ENCODE measurements at places on chromosomes 3 and 15. TPM values are rescaled to one million over a fixed set of nuclear protein-coding genes. Genes with fewer than 3 reads are reported as not detected.
A peak's percentile ranks its signal among the peaks of the same experiment; 100 is the strongest.

Gene CLDN16
- total RNA-seq = not detected

- no peak for DNase-seq
These were observed 30.6 kb downstream of the FLNB start for GRCh38 chr3:58038675-58039292.

Gene SNX22
- 4.6 TPM for total RNA-seq

Gene SEMA5B
- 61.1 TPM for total RNA-seq

Gene TIGIT
- not detected for total RNA-seq

Gene GASK1A
- total RNA-seq = not detected

Gene CCDC9B
- 0.49 TPM for total RNA-seq

DNA sequence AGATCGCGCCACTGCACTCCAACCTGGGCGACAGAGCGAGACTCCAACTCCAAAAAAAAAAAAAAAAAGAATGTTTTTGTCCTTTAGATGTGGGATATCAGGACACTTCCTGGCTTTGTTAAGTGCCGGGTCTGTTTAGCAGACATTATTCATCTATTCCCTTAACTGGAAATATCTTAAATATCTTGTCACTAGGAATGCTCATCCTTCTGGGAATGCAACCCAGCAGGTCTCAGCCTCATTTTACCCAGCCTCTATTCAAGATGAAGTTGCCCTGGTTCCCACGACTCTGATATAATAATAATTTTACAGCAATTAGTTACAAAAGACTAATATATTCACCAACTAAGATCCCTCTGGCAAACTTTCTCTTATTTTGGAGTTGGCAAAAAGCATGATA is 260.9 kb upstream of the SLITRK3 start:
- no peak for DNase-seq

Gene DET1
- 8.8 TPM for total RNA-seq

GRCh38 chr3:52458031-52458760 is 2.8 kb downstream of the NISCH start:
- DNase-seq = no peak

DNA sequence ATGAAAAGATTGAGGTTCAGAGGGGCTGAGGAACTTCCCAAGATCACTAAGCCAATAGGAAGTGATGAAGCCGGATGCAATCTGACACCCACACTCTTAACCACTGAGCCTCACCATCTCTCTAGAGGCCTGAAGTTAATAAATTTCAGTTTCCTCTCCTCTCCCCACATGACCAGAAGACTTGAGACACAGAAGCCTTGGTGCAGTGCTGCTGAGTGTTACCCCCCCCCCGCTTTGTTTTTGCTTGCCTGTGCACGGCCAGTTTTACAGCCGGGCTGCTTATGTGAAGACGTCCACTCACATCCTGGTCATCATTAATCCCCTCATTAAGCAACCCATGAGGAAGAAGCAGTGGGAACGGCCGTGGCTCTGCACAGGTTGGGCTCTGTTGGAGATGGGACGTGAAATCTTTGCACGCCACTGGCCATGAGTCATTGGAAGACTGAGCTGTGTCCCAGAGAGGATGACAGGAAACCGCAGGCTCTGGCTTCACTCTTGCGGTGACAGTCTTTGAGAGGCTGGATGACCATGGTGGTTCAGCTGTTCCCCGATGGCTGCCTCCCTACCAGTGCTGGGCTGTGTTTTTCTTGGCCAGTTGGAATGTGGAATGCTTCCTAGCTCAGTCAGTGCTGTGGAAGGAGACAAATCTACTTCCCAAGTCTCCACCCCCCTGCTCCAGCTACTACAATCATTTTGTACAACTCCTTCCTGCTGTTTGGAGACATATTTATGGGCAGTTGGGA is 232.6 kb upstream of the LRTM1 start:
- DNase-seq = no peak

Gene ARMC8
- 54.4 TPM for total RNA-seq

DNA sequence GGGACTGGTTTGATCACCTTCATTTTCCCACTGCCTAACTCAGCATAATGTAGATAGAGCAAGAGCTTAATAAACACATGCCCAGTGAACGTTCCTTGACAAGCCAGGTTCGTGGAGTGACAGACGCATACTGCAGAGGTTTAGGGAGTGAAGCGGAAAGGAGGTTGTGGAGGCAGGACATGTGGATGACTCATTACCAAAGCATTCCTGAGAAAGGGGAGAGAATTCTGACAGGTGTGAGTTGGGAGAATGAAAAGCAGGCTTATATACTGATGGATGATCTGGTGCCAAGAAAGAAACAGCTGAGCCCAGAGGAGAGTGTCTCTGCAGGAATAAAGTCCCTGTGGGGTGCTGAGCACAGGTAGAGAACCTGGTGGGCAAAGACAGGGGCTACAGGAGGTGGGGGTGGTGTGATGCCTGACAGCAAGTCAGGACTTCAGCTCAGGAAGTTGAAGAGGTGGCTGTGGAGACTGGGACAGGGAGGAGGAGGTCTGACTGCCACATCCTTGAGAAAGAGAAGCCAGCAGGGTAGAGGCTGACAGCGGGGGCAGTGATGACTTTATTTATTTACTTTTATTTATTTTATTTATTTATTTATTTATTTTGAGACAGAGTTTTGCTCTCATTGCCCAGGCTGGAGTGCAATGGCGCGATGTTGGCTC is 2.4 kb upstream of the RPL29 start:
- no peak for DNase-seq

GRCh38 chr15:75532413-75533250 is 46.5 kb downstream of the PTPN9 start:
- DNase-seq = peak; percentile 38

Gene CEP63
- total RNA-seq = 37.8 TPM

- no peak for DNase-seq
These were observed 804 bp upstream of the BRPF1 start for GRCh38 chr3:9730657-9731205.

Gene FES
- 3.3 TPM for total RNA-seq

GRCh38 chr15:60091157-60091556 is 87.0 kb downstream of the FOXB1 start:
- DNase-seq = no peak

- no peak for DNase-seq
These were observed 6.1 kb upstream of the PCSK6 start for GRCh38 chr15:101495334-101496197.

GRCh38 chr3:43522727-43523362 is 99.0 kb downstream of the ANO10 start:
- DNase-seq = no peak

Gene THBS1
- total RNA-seq = 0.83 TPM

DNA sequence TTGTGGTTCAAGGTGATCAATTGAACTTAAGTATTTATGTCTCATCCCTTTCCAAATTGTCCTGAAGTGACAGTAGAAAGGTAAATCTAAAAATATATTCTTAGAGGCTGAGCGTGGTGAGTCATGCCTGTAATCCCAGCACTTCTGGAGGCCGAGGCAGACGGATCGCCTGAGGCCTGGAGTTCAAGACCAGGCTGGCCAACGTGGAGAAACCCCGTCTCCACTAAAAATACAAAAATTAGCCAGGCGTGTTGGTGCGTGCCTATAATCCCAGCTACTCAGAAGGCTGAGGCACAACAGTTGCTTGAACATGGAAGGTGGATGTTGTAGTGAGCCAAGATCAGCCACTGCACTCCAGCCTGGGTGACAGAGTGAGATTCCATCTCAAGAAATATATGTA is 226.6 kb downstream of the DPH6 start:
- DNase-seq = no peak

Gene ROPN1
- total RNA-seq = not detected

GRCh38 chr15:33032053-33032452 is 162.5 kb downstream of the FMN1 start:
- DNase-seq = no peak

Gene GP9
- total RNA-seq = not detected

GRCh38 chr3:61793521-61793920 is 232.2 kb downstream of the PTPRG start:
- DNase-seq = no peak

DNA sequence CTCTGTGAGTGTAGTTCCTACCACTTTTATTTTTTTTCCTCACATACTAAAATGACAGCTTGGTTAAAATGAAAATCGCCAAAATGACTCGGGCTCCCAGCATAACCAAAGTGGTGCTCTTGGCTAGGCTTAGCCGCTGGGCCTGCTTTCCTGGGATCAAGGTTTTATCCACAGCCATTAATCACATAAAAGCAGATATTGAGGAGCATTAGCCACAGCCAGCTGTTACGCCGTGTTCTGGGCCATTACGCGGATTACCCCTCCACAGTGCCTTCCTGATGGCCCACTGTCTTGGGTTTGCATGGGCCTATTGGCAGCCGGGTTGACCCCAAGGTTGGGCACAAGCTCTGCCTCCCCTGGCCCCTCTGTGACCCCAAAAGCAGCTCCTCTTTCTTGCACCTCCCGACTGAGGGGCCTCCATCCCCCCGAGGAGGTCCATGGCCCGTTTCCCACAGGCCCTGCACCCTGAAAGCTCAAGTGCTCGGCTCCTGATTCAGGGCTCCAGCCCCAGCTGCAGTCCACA is 30.4 kb upstream of the TRPM1 start:
- DNase-seq = no peak

- no peak for DNase-seq
These were observed 50.1 kb upstream of the ABHD2 start for GRCh38 chr15:89038146-89038545.

- DNase-seq = no peak
These were observed 5.2 kb downstream of the WDR5B start for GRCh38 chr3:122410639-122411038.

Gene ITGA11
- 0.22 TPM for total RNA-seq

- DNase-seq = no peak
These were observed 42.9 kb upstream of the ARPP21 start for GRCh38 chr3:35596335-35596995.

DNA sequence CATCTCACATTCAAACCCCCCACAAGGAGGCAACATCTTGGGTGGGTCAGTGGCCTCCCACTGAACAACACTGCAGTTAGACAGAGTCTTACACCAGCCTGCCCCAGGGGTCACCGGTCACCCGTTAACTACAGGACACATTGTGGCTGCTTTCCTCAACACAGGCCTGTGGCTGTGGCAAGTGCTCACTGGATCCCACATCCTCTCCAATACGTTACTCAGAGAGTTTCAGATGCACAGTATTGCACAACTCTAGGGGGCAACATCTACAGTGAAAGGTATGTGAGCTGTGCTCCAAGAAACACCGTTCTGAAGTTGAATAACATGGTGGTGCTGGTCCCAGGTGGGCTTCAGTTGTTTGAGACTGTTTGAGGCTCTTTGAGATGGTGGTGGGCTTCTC is 41.0 kb downstream of the CTDSPL start:
- DNase-seq = no peak

DNA sequence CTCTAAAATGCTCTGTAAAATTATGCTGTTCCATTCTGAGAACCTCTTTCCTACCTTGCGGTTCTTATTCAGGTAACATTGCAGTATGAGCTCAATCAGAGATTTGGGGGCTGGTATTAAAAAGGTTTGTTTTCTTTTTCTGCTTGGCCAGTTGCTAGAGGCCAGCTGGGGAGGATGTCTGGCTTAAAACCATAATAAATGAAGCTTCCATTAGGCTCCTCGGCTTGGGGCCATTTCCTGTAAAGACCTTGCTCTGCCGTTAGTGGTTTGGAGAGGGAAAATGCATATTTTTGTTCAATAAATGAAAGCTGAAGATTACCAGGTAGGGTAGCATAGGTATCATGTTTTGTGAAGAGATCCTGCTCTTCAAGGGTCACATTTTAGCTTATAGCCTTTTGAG is 55.2 kb downstream of the MCTP2 start:
- DNase-seq = no peak

- DNase-seq = no peak
These were observed 94.4 kb downstream of the DNASE1L3 start for GRCh38 chr3:58116161-58116955.

DNA sequence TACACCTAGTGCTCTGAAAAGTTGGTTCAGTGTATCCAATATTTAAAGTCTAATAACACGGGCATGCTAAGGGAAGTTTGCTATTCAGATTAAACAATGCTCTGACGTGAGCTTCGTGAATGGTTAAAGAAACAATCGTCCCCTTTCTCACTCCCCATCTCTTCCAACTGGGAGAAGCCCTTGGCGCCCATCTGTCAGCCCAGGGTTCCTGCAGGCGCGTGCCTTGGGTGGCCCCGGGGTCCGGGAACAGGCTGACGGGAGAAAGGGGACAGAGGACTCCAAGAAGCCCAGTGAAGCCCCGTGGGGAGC is 413 bp downstream of the SEC22C start:
- DNase-seq = no peak

- no peak for DNase-seq
These were observed 16.4 kb downstream of the GPR160 start for GRCh38 chr3:170054204-170054603.

DNA sequence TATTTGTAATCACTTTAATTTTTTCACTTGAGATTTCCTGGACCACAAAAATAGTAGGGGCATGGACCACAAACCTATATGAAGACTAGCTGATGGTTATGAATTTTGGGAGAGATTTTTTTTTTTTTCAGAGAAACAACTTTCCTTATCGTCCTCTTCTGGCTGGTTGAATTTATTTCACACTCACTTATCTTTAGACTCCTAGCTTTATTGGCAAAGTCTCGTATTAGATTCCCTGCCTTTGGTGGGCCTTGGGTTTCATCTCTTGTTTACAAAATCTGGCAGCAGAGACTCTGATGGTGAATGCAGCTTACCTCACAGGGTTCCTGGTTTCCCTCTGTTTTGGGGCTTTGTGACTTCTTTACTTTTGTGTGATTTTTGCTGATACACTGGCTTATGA is 44.5 kb upstream of the KIF23 start:
- DNase-seq = no peak

Gene SPTBN5
- total RNA-seq = 0.32 TPM

Gene SMAD3
- 5.0 TPM for total RNA-seq

DNA sequence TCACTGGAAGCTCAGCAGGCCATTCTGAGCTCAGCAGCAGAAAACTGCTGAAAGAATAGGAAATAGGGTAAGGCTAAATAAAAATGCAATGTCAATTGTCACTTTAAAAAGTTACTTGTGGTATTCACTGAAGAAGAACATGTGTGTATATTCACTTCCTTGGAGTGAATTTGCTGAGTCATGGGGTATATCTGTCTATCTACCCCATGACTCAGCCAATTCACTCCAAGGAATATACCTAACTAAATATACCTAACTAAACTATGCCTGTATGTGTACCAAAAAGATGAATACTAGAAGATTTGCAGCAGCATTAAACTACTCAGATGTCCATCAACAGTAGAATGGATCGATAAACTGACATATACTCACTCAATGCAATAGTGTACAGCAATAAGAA is 69.5 kb upstream of the KCNAB1 start:
- DNase-seq = no peak

DNA sequence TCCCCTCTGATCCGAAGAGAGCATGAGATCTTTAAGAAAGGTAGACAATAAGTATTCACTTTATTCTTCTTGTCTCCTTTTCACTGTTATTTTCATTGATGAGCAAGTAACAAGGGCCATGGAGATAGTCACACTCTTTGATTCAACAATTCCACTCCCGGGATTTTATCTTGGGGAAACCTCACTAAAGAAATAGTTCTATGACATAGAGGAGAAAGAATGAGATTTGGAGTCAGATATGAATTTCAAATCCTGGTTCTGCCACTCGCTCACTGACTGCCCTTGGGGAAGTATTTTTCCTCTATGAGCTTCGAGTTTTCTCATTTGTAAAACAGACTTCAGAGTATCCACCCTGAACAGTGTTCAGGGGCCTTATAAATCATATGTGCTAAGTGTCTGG is 514.6 kb downstream of the NLGN1 start:
- DNase-seq = no peak

All from glutamatergic neuron (in vitro differentiated cells).